ENCODE measurements at places on chromosomes 2 and 18. TPM values are rescaled to one million over a fixed set of nuclear protein-coding genes. Genes with fewer than 3 reads are reported as not detected.

The FRZB gene
- not detected for total RNA-seq

The NPHP1 gene
- total RNA-seq, result 0.36 TPM

The TFPI gene
- 1.9 TPM for total RNA-seq

The RBMS1 gene
- 86.1 TPM for total RNA-seq

The DUSP11 gene
- 50.1 TPM for total RNA-seq

The LOXHD1 gene
- total RNA-seq, result not detected

The SP9 gene
- total RNA-seq, result not detected

The TANC1 gene
- total RNA-seq, result 0.56 TPM

The CRYBA2 gene
- not detected for total RNA-seq
